ENCODE measurements at places on chromosomes 11 and 22. TPM values are rescaled to one million over a fixed set of nuclear protein-coding genes. Genes with fewer than 3 reads are reported as not detected.

GRCh38 chr22:36385491-36386350 lies 2.0 kb downstream of the MYH9 start:
- DNase-seq = no peak

DNA sequence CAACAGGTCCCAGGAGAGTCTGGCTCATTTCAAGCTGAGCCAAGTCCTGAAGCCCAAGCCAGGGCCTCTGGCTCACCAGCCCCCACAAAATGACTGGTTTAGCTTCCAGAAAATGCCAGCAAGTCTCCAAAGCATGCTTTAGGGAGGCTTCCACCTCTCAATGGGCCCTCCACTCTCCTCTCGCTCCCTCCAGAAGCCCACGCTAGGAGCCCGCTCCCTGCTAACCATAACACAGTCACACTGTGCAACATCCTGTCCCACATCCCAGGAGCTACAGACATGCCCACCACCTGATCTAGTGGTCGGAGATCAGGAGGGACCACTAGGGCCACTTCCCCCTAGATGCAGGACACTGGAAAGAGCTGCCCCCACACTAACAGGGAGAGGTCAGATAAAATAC lies 6.9 kb downstream of the SULT4A1 start:
- no peak for DNase-seq

- no peak for DNase-seq
Observed at GRCh38 chr11:1194231-1194976, 28.5 kb upstream of the MUC5B start.

- no peak for DNase-seq
Observed at GRCh38 chr22:19174106-19175025, 4.2 kb downstream of the SLC25A1 start.

DNA sequence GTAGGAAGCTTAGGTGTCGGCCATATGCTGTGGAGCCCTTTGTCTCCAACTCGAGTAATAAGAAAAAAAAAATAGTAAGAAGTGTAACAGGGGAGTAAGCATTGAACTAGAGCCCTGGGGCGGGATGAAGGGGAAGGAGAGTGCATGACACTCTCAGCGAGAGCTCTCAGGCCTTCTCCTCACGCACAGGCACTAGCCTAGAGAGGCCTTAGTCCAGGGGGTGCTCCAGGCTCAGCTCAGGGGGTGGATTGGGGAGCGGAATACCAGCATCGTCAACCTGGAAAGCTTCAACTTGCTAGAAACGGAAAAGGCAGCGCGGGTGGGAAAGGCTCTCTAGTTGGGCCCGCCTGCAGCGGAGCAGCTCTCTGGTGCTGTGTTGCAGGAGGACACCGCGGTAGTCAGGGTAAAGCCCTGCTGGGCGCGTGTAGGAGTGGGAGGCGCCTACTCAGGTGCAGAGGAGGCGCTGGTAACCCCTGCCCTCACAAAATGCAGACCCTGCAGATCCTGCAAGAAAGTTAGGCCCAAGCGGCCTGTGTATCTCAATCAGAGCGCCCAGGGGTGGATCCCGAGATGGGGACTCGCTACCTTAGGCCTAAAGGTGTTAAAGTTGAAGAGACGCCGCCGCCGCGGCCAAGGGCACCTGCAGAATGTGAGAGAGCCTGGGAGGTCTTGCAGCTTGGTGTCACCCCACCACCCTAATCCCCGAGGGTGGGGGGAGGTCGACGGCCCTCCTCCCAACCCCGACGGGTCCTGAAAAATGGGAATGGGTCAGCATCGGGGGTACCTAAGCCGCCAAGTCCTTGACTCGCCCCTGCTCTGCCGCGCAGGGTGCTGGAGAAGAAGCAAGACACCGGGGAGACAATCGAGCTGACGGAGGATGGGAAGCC lies 2.8 kb downstream of the SLC17A6 start:
- DNase-seq = no peak

- no peak for DNase-seq
Observed at GRCh38 chr11:67301313-67301921, 1.9 kb upstream of the SSH3 start.

GRCh38 chr11:134413826-134414731 lies 2.0 kb upstream of the B3GAT1 start:
- DNase-seq = no peak

- no peak for DNase-seq
Observed at GRCh38 chr22:46602025-46602424, 18.2 kb upstream of the GRAMD4 start.

GRCh38 chr22:37146507-37147180 lies 3.1 kb downstream of the IL2RB start:
- no peak for DNase-seq

DNA sequence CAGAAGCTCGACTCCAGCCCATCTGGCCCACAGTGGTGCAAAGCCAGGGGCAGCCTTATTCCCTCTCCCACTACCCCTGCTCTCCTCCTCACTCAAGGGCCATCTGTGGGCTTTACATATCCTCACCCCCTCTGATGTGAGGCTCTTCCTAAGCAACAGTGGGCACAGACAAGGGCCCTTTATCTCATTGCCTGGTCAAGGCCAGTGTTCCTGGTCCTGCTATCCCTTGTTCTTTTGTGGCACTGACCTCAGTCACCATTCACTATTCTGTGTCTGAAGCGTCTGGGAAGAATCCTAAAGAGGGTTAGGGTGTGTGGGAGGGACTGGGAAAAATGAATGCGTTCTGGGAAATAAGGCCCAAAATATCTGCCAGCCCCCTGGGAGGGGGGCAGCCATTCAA lies 7.3 kb downstream of the DNAL4 start:
- no peak for DNase-seq

DNA sequence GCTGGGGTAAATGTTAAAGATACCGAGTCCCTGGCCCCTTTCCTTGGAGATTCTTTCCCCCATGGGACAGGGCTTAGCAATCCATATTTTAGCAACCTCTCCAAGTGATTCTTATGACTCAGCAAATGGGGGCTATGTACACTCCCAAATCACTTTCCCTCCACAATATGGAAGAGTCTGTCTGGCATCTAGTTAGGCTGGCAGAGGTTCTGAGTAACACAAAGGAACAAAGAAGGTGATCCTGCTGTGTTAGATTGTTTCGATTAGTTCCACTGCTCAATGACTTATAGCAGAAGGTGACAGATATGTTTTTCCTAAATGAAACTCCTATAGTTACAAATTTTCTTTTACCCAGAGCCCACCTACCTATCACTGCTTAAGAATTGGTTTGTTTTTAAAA lies 154.0 kb upstream of the SYT13 start:
- DNase-seq = no peak

- no peak for DNase-seq
Observed at GRCh38 chr11:24688981-24689380, 192.1 kb downstream of the LUZP2 start.

DNA sequence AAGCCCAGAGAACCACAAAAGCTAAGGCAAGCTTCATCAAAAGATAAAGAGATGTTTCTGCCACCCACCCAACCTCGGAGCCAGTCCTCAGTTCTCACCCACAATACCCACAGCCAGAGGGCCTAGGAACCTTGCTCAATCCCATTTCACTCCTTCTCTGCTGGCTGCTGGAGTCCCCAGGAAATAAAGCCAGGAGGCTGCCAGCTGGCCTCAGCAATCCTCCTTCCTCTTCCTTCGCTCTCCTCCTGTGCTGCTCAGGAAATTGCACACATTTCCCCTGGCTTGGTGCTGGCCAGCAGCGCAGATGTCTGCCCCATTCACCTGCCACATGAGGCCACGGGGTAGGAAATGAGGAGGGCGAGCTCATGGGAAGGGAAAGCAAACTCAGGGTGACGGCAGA lies 91.8 kb upstream of the LDLRAD3 start:
- no peak for DNase-seq

- DNase-seq = no peak
Observed at GRCh38 chr11:20368438-20368837, 4.9 kb downstream of the HTATIP2 start.

DNA sequence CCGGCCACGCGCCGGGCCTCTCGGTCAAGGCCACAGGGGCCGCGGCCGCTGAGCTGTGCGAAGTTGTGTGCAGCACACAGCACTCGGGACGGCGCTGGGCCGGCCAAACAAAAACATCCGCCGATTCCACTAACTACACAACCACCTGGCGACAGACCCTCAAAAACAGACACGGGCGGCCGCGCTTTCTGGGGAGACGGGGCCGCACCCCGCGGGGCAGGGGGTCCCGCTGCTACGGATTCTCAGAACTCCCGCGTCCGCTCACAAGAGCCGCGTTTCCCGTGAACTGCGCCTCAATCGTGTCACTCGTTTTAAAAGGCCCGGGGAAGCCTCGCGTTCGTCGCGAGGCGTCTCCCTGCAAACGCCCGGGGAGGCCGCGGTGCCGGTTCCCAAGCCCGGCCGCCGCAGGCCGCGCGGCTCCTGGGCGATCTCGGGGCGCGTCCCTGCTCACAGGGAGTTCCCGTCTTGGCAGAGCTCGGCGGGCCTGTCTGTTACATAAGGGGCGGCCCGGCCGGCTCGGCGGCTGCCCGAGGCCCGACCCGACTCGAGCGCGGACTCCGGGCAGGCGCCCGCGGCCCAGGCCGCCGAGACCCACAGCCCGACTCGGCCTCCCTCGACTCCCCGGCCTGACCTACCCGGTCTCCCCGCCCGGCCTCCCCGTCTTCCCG lies 936 bp downstream of the BRD1 start:
- DNase-seq = no peak

DNA sequence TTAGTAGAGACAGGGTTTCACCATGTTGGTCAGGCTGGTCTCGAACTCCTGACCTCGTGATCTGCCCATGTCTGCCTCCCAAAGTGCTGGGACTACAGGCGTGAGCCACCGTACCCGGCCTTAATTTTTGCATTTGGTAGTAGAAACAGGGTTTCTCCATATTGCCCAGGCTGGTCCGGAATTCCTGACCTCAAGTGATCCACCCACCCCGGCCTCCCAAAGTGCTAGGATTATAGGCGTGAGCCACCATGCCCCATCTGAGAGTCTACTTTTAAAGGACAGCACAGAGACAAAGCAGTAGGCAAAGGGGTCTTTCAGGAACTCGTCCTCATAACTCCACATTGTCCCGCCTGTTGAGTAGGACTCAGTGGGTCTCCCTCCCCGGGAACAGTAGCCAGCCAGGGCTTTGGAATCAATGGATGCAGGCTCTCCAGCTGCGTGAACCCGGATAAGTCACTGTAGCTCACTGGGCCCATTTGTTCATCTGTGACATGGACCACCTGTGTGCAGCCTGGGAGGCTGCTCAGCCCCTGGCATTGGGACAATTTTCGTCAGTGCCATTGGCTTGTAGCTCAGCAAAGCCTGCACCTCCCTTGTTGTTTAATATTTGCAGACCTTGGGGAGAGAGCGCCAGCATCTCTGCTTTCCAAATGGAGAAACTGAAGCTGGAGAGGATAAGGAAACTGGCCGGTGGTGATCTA lies 86.1 kb downstream of the ARHGAP8 start:
- DNase-seq = peak; percentile 36

- DNase-seq = no peak
Observed at GRCh38 chr11:117459979-117460300, 132.3 kb downstream of the CEP164 start.

GRCh38 chr11:85299258-85299942 lies 327.7 kb downstream of the DLG2 start:
- no peak for DNase-seq

- DNase-seq = no peak
Observed at GRCh38 chr11:102482433-102482832, 29.9 kb upstream of the TMEM123 start.

DNA sequence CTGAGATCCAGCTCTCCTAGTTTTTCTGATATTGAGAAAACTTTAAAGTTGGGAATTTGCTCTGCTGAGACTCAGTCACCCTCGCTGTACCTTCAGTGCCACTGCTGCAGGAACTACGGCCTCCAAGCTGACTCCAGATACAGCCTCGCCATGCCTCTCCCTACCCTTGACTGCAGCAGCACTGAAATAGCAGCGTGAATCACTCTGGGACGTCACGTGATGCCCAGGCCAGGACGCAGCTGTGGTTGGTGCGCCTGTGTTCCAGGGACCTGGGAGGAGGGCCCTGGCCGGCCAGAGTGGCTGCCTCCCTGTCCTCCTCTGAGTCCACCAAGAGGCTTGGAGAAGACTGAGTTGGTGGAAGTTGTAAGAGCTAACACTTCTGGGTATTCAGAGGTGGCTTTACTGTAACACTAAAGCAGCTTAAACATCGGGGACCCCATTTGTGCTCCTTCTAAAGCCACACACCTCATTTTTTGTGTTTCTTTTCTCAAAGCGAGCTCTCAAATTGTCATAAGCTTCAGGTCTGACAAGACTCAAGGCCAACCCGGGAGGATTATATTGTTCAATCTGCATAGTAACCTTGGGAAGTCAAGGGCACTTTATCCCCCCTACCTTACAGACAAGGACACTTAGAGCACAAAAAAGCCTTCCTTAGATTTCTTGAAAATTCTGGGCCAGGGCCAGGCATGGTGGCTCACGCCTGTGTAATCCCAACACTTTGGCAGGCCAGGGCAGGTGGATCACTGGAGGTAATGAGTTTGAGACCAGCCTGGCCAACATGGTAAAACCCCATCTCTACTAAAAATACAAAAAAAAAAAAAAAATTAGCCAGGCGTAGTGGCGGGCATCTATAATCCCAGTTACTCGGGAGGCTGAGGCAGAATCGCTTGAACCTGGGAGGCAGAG lies 4.2 kb upstream of the STIP1 start:
- peak; percentile 80 for DNase-seq

DNA sequence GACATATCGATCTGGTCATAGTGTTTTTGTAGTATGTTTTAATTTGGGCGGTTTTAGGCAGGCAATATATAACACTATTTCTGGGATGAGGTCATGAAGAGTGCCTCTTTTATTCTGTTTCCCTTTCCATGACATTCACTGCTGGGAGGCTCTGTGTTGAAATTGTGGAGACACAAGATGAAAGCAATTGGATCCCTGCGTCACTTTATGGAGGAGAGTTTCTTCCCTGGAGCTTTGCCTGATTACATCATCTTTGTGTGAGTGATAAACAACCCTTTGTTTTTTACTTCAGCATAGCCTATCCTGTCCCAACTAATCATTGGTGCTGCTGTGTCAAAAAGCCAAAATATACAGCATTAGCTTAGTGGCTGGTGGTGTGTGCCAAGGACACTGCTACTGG lies 48.6 kb downstream of the PARVG start:
- DNase-seq = no peak

The TSKU gene
- 39.9 TPM for polyA plus RNA-seq

The DNAJB7 gene
- 1.0 TPM for polyA plus RNA-seq

The PARVA gene
- 93.5 TPM for polyA plus RNA-seq

The FAM227A gene
- 5.6 TPM for polyA plus RNA-seq

The PAAF1 gene
- 32.5 TPM for polyA plus RNA-seq

The CTSF gene
- polyA plus RNA-seq = 51.8 TPM

The EML3 gene
- polyA plus RNA-seq = 52.6 TPM

The NCAM1 gene
- 41.5 TPM for polyA plus RNA-seq

The GRM5 gene
- polyA plus RNA-seq = 0.04 TPM

The CDCA5 gene
- 25.1 TPM for polyA plus RNA-seq

The GSTT2B gene
- 9.4 TPM for polyA plus RNA-seq

The TMEM151A gene
- 0.40 TPM for polyA plus RNA-seq

The ARHGAP8 gene
- polyA plus RNA-seq = 23.4 TPM

The PAMR1 gene
- polyA plus RNA-seq = 9.6 TPM

The FXYD2 gene
- 8.0 TPM for polyA plus RNA-seq

Measured in right lung (tissue), 10 donors.